ENCODE measurements at places on chromosomes 12 and 14. TPM values are rescaled to one million over a fixed set of nuclear protein-coding genes. Genes with fewer than 3 reads are reported as not detected.

GPR65 gene
- 3.4 TPM for total RNA-seq

LRRC23 gene
- 4.2 TPM for total RNA-seq

SMAGP gene
- total RNA-seq: 10.1 TPM

GRCh38 chr14:106738075-106738474 is 1211.7 kb downstream of the TMEM121 start:
- DNase-seq: no peak

DCAF4 gene
- 18.9 TPM for total RNA-seq

GRCh38 chr12:9707864-9708808 is 24.8 kb downstream of the CLECL1 start:
- no peak for DNase-seq

DNA sequence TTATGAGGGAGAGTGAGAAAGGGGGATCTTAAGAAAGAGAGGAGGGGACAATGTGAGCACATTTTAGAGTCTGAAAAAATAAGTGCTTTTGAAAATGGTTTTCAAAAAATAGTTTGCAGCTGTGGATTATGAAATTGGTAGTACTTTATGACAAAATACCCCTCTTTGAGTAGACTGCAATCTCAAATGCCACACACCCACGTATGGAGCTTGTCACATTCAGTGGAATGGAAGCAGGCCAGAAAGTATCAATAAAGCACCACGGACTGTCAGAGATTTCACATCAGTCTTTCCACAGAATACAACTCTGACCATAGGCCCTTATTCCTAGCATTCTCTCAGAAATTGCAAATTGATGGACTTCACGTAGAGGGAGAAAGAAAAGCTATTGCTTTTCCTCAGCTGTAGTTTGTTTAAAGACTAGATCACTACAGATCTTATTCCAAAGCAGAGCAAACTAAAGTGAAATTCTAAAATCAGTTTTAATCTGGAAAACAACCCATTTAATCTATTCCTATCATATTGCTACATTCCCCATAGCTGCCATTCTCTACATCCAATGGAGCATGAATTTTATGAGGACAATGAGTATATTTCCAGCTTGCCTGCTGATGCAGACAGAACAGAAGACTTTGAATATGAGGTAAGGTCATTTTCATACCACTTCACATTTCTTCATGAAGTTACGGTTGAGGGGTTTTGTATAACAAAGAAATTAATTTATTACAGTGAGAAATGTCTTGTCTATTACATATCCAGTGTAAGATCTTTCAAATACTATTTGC is 321.3 kb downstream of the PDZRN4 start:
- no peak for DNase-seq

DNA sequence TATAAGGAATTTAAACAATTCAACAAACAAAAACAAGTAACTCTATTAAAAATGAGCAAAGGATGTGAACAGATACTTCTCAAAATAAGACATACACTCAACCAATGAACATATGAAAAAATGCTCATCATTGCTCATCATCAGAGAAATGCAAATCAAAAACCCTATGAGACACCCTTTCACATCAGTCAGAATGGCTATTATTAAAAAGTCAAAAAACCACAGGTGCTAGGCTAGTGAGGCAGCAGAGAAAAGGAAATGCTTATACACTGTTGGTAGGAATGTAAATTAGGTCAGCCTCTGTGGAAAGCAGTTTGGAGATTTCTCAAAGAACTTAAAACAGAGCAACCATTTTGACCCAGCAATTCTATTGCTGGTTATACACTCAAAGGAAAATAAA is 52.0 kb downstream of the NAV3 start:
- DNase-seq: no peak

- DNase-seq: no peak
Observed at GRCh38 chr14:75252254-75252837, 26.3 kb upstream of the FOS start.

ANO2 gene
- total RNA-seq: 34.6 TPM

GPR162 gene
- total RNA-seq: 7.0 TPM

DNA sequence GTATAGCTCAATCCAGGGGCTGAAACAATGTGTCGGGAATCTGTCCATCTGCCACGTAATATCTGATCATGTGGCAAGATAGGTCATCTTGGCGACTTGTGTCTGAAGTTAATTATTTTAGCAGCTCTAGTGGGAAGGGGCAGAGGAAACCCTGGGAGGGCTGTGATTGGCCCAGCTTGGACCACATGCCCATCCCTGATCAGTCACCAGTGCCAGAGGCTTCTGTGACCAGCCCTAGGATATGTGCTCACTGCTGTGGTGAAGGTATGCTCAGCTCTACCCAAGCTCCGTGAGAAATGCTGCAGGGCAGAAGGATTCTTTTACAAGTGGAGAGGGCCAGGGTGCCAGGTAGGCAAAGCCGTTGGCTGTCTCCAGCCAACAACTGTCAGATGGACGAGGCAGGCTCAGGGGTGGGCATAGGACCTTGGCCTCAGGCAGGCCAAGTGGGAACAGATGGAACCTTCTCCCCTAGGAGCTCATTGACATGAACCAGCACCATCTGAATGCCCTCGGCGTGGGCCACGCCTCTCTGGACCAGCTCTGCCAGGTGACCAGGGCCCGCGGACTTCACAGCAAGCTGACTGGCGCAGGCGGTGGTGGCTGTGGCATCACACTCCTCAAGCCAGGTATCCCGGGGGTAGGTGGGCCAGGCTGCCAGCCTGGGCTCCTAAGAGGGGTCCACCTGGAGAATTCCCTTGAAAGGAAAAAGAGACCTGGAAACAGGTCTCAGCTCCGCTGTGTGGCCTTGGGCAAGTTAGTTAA is 21.1 kb downstream of the MVK start:
- DNase-seq: no peak

IL22 gene
- not detected for total RNA-seq

- DNase-seq: no peak
Observed at GRCh38 chr12:93918900-93919299, 229.5 kb upstream of the PLXNC1 start.

- DNase-seq: peak; percentile 60
Observed at GRCh38 chr12:131369094-131369845, 341.6 kb upstream of the SFSWAP start.

DNA sequence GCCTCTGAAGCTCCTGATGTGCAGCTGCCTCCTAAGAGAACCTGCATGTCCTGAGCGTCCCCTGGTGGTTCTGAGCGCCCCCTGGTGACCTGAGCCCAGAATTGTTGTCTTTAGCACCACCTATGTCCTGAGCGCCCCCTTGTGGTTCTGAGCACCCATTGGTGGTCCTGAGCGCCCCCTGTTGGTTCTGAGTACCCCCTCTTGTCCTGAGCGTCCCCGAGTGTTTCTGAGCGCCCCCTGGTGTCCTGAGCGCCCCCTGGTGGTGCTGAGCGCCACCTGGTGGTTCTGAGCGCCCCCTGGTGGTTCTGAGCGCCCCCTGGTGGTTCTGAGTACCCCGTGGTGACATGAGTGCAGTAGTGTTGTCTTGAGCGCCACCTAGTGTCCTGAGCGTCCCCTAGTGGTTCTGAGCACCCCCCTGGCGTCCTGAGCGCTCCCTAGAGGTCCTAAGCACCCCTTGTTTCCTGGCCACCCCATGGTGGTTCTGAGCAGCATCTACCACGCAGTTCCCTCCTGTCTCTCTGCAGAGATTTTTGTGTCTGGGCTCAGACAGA is 782.5 kb downstream of the TMEM121 start:
- DNase-seq: no peak

DNA sequence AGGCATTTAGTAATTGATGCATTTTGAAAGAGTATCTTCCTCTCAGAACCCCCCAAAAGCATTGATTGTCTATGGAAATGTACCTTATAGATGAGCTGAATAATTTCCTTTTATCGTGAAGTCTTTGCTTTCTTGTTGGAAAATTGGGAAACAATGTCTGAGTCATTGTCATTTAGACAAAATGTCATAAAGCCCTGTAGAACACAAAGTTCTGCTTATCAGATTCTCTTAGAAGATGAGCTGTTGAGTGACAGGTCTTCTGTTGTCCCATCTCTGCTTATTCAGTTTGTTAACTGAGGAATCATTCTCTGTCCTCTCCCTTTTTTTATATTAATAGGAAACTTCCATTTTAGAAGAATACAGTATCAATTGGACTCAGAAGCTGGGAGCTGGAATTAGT is 22.9 kb downstream of the MAPKAPK5 start:
- no peak for DNase-seq

DNA sequence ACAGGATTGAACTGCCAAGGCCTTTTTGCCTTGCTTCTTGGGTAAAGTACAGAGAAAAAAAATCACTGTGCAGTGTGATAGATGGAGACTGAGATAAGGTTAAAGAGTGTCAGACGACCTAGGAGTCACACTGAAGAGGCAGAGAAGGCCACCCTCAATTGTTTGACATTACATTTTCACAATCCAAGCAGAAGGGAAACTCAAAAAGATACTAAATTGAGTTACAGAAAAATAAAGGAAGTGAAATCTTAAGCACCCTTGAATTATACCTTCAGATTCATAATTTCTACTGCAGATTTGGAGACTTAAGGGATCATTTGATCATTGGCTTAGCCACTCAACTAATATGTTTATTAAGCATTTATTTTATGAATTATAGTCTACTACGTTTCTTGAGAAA is 97.1 kb downstream of the MYF5 start:
- DNase-seq: no peak

- no peak for DNase-seq
Observed at GRCh38 chr12:95615749-95616148, 64.5 kb upstream of the USP44 start.

LRP1-AS gene
- not detected for total RNA-seq

- DNase-seq: no peak
Observed at GRCh38 chr14:68932686-68933085, 46.4 kb downstream of the ACTN1 start.

DNA sequence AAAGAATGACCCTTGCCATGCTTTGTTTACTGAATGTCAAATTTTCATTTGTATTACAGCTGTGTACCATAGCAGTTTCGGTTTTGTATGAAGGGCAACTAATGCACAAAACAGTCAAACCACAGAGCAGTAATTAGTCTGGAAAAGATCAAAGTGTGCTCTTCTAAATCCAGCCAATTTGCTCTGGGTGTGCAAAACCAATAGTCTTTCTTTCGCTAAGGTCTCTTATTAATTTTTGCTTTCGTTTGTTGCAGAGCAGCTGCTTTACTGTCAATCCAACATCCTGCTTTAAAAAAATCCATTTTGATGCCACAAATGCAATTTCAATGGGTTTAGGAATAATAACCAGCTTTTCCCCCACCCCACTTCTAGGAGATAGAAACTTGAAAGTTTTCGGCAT is 114.2 kb downstream of the BRMS1L start:
- no peak for DNase-seq

GRCh38 chr12:92404259-92404894 is 258.7 kb upstream of the BTG1 start:
- no peak for DNase-seq

DNA sequence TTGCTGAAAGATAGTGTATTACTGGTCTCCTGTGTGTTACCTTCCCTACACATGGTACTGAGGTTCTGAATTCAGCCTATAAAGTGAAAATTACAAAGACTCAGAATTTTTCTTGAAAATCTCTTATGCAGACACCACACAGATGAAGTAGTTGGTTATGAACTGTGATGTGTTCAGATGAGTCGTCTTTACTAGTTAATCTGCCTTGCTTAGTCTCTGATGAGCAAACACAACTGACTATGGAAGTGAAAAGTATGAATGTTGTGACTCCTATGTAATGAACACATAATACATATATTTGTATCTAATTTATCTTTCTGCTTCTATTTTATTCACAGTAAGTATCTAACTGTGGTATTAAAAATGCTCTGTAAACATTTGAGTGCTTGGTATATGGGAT is 4.7 kb downstream of the MTERF2 start:
- DNase-seq: no peak

DAO gene
- not detected for total RNA-seq

TMEM121 gene
- 2.1 TPM for total RNA-seq

- DNase-seq: peak; percentile 77
Observed at GRCh38 chr14:104291123-104292000, 153.0 kb downstream of the KIF26A start.

GRCh38 chr14:75450381-75451276 is 22.8 kb downstream of the JDP2 start:
- no peak for DNase-seq

DNA sequence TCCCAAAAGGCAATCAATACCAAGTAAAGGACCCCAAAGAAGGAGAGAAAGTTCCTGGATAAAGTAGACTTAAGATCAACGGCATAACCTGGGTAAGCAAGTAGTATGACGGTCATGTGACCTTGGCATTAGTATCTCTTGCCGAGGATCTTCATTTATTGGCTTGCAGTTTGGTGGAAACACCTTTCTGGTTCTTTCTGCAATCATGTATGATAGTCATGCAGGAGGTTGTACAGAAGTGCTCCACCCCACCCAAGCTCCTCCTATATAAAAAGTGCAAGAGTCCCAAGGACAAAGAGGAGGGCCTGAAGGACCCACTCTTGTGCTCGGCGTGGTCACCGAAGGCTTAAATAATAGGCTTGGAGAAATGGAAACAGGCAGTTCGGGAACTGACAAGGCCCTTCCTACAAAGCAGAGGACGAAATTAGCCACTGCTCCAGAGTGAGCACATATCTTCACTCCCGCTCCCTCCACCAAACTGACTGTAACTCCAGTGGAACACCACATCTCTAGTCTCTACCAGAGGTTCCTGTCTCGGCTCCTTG is 750 bp downstream of the CS start:
- DNase-seq: no peak

DNA sequence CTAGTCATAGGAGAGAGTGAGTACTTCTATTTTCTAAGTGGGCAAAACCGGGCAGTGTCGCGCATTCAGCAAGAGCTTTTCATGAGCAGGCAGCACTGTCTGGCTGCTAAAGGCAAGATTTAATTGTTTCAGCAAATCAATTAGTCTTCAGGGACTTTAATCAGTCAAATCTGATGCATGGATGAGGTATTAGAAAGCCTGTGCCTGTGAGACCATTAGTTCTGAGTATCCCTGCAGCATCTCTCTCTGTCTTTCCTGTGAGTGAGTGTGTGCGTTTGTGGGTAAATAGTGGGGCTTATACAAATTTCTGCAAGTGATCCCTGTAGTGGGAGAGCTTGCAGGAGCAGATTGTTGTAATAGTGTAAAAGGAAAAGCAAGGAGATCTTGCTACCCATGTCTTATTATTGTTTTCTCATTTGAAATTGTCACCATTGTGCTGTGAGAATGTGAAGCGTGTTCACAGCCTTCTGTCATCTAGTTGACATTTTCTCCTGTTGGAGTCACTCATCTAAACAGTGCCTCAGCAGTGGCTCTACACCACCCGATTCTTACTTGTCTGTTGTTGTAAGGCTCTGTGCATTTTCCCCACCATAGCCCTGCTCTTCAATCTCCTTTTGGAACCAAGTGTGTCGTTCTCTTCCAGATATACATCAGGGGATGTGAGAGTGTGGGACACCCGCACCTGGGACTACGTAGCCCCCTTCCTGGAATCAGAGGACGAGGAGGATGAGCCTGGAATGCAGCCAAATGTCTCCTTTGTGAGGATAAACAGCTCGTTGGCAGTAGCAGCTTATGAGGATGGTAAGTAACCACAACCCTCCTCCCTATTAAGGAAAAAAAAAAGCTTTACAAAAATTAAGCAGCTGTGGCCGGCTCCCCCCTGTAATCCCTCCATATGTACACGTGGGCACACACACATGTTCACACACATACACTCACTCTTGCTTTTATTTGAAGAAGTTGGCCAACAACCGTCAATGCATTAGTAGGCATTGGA is 53.6 kb downstream of the FBXW8 start:
- no peak for DNase-seq

NKX2-1 gene
- not detected for total RNA-seq

Data from mesenteric fat pad (tissue), 1 donor.